Activated CD8-positive, alpha-beta memory T cell treated with anti-CD3 and anti-CD28 coated beads for 4 hours (primary cell): ENCODE measurements at places on chromosomes 1 and 21.

DNA sequence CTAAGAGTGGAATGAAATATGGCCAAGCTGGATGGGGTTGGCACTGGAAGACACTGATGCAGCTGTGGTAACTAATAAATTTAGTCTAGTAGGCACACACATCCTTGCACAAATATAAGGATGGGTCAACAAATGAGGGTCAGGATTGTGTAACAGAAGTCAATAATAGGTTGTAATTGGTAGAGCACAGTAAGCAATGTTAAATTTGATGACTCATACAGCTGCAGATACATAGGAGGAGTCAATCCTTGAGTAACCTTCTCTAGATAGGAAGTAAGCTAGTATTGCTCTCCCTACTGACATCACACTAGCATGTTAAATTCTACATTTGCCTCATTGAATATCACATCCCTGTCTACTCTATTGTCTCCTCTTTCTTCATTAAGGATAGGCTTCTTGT lies 332.1 kb downstream of the PTPRC start:
- DNase-seq, result no peak

DNA sequence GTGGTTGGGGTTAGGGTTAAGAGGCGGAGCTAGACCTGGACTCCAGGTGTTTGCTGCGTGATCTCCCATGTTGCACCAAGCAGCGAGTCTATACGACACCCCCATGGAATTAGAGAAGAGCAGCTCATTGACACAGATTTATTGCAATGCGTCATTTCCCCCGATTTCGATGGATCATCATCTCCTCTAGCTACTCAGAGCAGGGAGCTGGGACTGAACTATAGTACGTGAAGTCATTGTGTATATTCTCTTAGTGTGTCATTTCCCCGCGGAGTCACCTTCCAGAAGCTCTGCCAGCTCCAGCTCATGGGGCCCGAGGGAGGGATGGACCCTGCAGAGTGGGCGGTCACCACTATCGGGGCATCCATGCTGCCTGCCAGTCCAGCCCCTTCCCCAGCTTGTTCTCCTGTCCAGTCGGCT lies 7.5 kb upstream of the C2CD2 start:
- DNase-seq, result no peak

GRCh38 chr1:45569962-45570581 lies 13.8 kb upstream of the NASP start:
- DNase-seq, result peak; percentile 56

GRCh38 chr1:224392411-224393249 lies 36.0 kb downstream of the CNIH4 start:
- no peak for DNase-seq

- no peak for DNase-seq
Measured at GRCh38 chr1:160428655-160429054, 28.3 kb downstream of the VANGL2 start.

- DNase-seq, result no peak
Measured at GRCh38 chr1:182374101-182374834, 17.3 kb downstream of the GLUL start.

DNA sequence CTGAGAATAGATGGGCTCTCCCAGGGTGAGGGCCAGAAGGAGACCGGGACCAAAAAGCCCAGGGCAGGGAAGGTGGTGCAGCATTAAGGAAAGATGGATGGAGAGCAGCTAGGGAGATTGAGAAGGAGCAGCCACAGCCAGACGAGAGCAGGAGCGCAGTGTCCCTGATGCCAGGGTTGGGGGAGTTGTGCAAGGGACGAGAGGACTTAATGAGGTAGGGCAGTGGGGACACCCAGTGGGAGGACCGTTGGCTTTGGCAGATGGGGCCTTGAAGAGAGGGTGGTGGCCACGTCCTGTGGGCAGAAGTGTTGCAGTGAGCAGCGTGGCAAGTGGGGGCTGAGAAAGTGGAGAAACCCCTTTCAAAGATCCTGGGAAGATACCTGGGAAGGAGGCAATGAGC lies 38.0 kb upstream of the KDM4A start:
- DNase-seq, result no peak

DNA sequence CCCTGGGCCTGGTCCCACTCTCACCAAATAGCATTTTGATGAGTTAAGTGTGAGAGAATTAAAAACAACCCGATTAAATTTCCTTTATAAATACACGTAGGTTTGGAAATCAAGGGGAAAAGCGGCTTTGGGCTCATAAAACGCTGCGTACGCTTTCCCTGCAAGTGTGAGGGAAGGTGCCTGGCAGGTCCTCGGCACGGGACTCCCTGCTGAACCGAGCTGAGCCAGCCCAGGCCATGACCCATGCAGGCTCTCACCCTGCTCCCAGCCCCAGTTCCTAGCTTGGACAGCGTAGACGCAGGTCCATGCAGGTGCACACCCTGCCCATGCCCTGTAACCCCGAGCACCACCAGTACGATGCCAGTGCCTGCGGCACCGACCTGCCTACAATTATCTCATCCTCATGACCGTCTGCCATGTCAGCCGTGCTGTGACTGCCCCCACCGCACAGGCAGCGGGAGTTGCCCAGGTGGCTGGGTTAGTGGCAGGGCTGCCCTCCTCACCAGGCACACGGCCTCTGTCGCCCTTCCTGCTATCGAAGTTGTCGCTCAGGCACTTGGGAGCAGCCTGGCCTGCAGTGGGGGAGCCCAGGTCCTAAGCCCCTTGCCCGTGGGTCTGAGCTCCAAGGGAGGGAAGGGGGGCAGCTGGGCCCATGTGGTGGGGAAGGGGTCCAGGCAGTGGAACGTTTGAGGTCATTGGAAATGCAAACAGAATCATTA lies 41.0 kb upstream of the ACTRT2 start:
- no peak for DNase-seq

DNA sequence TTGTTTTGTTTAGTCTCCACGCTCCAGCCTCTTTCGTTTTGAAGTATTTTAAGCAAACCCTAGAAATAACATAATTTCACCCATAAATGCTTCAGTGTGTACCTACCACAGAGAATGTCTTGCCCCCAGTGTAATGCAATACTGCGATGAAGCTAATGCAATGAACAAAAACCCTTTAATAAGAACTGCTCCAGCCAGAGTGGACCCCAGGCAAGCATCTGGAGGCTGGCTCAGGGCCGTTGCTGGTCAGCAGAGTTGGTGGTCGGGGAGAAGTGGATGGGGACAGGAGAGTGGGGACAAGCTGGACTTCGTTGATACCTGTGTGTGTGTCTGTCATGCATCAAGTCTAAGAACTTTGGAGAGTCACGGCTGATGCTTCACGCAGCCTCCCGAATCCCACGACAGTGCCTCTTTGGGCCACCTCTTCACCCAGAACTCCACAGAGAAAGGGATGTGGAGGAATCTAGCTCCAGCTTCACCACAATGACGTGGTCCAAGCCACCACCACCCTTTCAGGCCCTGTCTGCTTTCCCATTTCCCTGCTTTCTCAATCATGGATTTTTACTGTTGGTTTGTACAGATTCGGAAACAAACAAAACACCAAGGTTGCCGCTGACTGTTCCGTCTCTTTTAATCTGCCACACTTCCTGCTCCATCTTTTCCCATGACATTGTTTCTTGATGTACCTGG lies 108.6 kb upstream of the ERRFI1 start:
- DNase-seq, result no peak

DNA sequence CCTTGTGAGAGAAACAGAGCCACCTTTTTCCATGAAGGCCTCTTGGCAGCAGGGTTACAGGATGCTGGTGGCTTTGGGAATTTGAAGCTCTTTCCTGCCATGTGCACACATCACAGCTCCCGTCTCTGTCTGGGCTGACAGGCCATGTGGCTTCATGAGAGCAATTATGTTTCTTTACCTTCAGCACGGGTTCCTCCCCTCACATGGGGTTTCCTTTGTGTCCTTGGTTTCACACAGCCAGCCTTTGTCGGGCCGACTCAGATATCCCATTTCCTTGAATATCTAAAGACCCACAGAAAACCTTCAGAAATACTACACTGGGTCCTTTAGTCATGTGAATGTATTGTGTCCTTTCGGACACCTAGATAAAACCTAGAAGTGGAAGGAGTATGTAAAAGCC lies 7.1 kb downstream of the CLIC6 start:
- no peak for DNase-seq

DNA sequence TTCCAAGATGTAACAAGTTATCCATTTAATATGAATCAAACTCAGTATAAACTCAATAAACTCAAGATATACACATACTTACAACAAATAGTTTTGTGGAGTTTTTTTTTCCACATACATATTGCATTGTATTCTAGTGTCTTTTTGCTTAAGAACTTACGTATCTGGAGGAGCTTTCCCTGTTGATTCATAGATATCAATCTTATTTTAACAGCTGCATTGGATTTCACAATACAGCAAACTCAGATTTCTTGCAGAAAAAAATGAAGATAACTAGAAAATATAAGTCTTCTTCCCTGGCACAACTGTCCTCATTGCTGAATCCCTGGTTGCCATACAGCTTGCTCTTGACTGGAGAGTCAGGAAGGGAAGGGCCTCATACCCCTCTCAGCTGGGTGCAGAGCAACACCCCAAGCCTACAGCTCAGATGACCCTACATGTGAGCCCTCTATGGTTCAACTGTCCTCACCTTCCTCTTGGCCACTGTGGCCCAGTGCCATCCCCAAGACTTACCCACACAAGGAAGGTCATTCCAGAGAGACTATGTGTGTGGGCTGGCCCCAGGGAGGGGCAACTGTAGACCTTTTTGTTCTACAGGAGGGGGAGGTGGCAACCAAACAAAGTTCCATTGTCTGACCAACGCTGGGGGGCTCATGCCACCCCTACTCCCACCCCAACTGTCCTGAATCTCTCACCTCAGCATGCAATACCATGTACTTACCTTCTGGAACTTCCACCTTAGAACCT lies 1.7 kb downstream of the MPZ start:
- no peak for DNase-seq

GRCh38 chr1:247639381-247639981 lies 34.1 kb downstream of the OR2G3 start:
- no peak for DNase-seq

DNA sequence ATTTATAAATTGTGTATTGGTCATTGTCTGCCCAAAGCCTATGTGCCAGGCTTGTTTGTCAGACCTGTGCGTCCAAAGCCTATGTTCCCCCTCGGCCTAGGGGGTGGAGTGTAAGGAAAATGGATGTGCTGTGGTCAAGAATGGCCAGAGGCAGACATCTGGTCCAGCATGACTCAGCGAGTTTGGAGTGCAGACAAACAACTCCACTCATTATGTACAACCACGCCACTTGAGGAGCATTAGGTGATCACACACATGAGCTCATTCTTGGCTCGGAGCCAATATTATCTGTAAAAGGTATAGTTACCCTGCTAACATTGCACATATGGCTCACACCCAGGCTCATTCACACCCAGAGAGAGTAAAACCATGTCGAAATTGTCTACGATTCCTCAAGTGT lies 1047.6 kb upstream of the ADGRL4 start:
- no peak for DNase-seq

- no peak for DNase-seq
Measured at GRCh38 chr1:38529391-38529790, 330.2 kb downstream of the RRAGC start.

GRCh38 chr1:192545896-192546521 lies 29.6 kb upstream of the RGS1 start:
- no peak for DNase-seq

GRCh38 chr1:16921391-16922185 lies at the start of gene CROCC:
Gene CROCC, plus strand, starts transcription at chr1:16921931. Its CDS starts 88 bp downstream, at chr1:16922019.
- DNase-seq, result no peak

- DNase-seq, result no peak
Measured at GRCh38 chr1:22253012-22253790, 110.3 kb upstream of the WNT4 start.

DNA sequence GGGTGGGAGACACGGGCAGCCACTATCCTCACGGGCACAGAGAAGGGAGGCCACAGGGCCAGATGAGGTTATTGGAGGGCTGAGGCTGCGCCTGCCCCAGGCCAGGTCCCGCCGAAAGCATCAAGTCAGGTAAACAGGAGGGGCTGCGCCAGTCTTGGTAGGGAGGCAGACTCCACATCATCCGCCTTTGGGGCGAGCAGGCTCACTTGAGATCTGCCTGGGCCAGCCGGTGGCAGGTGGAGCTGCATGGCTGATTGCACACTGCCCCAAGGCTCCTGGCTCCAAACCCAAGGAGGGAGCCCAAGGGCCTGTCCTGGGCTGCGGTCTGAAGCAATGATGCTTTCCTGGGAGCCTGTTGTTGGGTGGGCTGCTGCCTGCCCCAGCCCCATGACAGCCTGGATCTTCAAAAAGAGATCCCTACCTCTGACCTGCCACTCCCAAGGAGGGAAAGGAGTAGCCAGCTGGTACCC lies 4.6 kb downstream of the SMIM1 start:
- no peak for DNase-seq

- DNase-seq, result no peak
Measured at GRCh38 chr1:228148935-228149405, 760 bp upstream of the GJC2 start.

- no peak for DNase-seq
Measured at GRCh38 chr21:36934864-36935420, 31.5 kb downstream of the HLCS start.

GRCh38 chr1:224495866-224496265 lies 61.3 kb upstream of the WDR26 start:
- DNase-seq, result no peak

- no peak for DNase-seq
Measured at GRCh38 chr1:27042670-27043069, 30.0 kb upstream of the TENT5B start.

DNA sequence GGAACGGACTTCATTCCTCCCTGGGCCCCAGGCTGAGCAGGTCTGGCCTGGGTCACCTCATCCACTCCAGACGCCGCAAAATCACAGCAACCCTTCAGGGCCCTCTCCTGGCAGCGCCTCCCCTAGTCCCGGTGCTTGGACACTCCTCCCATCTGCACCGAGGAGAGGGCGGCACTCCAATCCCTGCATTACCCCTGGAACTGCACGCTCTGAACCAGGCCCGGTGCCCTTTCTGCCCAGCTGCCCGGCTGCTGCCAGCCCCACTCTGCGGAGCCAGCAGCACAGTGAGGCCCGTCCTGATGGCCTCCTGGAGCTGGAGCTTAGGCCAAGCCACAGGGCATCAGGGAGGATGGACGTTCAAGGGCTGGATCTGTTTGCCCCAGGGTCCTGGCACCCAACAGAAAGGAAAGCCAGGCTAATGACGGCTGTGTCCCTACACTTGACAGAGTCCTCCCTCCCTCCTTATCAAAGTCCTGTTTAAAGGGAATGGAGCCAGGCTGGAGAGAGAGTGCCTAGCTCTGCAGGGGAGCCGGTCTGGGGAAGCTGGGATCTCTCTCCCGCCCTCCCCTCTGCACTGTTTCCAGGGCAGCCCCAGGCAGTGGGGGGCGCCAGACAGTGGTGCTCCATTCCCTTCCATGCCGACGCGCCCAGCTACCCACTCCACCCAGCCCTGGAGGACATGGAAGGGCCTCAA lies 12.7 kb downstream of the COL6A2 start:
- no peak for DNase-seq

DNA sequence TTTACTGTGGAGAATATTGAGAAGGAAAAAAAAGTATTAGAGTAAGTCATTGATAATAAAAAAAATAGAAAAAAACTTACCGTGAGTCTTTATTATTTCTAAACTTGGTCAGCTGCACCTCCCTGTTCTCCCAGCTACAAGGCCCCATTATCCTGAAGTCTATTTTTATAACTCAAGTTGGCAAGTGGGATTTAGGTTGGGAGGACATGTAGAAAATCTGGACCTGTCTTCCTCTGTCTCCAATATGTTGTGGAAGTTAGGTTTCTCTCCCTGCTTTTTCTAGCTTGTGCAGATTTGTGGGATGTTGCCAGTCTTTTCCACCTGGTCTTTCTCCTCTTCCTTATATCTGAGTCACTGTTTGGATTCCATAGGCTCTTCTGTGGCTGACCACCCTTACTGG lies 361.4 kb downstream of the HLX start:
- no peak for DNase-seq

GRCh38 chr1:55310505-55310971 lies 95.4 kb upstream of the USP24 start:
- DNase-seq, result no peak
